ENCODE measurements at places on chromosomes 5 and 9.
A peak's percentile ranks its signal among the peaks of the same experiment; 100 is the strongest.

GRCh38 chr5:32713770-32714381 is 2.8 kb downstream of the NPR3 start:
- H3K4me3 ChIP-seq, result no peak overlapping the region
- DNase-seq, result peak; percentile 79
- no peaks in the 10 kb centered on the region for H3K36me3 ChIP-seq
- peaks cover 4% of the 10 kb centered on the region for H3K4me1 ChIP-seq
- H3K27me3 ChIP-seq, result peaks cover 42% of the 10 kb centered on the region
- no peak overlapping the region for H3K27ac ChIP-seq

- no peak overlapping the region for H3K4me3 ChIP-seq
- H3K36me3 ChIP-seq, result no peaks in the 10 kb centered on the region
Observed at GRCh38 chr5:40312205-40312604, 367.5 kb upstream of the PTGER4 start.

- peaks cover 6% of the 10 kb centered on the region for H3K4me1 ChIP-seq
- no peaks in the 10 kb centered on the region for H3K27me3 ChIP-seq
- H3K27ac ChIP-seq, result peak overlapping the region; percentile 27
- no peak overlapping the region for H3K4me3 ChIP-seq
- DNase-seq, result no peak
- H3K36me3 ChIP-seq, result no peaks in the 10 kb centered on the region
Observed at GRCh38 chr5:5199495-5199894, 59.4 kb downstream of the ADAMTS16 start.

- no peak overlapping the region for H3K27ac ChIP-seq
- H3K4me3 ChIP-seq, result no peak overlapping the region
- H3K27me3 ChIP-seq, result no peaks in the 10 kb centered on the region
- H3K36me3 ChIP-seq, result no peaks in the 10 kb centered on the region
Observed at GRCh38 chr9:100014846-100015245, 84.0 kb downstream of the ERP44 start.

DNA sequence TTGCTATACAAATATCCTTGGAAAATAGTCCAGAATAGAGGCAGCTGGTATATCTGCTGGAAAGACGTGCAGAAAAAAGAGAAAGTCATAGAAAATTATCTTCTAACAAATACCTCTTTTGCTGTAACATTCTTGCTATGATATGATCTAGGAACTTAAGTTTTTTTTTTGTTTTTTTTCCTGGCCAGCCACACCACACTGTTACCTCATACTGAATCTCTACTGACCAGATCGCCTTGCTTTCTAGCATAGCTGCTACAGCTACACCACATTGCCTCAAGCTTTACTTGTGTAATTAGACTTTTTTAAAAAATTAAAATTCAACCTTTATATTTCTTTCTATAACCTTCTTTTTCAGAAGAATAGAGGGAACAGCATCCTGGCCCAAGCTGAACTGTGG is 142.2 kb upstream of the PRLR start:
- no peak overlapping the region for H3K4me3 ChIP-seq
- no peaks in the 10 kb centered on the region for H3K4me1 ChIP-seq
- no peak overlapping the region for H3K27ac ChIP-seq
- no peak for DNase-seq
- no peaks in the 10 kb centered on the region for H3K36me3 ChIP-seq

DNA sequence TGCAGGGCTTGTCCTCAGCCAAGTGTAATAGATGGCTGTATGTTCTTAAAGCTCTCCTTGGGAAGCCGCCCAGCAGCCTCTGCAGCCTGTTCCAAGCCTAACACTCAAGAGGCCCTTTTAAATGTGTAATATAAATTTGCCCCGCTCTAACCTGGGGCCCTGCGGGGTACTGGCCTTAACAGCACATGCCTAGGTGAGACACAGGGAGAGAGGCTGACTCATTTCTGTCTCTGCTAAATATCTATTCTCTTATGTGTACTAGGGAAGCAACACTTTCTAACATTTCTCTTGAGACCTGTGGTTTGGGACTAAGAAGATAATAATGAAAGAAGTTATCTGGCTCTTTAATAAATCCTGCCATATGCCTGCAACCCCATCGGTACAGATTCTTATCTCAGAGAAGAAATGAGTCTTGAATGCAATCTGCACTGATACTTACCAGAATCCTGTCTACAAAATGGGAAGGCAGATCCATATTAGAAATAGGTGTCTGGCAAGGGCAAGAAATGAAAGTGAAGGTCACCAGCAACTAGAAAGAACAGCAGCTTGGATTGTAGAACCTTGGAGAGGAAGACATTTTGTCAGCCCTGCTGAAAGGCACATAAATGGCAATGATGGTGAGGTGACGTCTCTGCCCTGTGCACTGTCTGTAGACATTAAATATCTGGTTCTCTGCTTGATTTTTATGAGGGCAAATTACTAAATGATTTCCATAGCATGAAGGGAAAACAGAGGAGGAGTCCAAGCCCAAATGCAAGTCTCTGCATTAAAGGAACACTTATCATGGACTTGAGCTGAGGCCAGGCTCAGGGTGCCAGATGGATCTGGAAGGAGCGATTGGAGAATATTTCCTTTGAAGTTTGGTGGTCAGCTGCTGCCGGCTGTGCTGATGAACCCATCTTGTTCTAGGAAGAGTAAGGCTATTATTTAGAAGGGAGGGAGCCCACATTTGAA is 14.5 kb upstream of the TGFBI start:
- H3K27me3 ChIP-seq, result no peaks in the 10 kb centered on the region
- no peak overlapping the region for H3K27ac ChIP-seq
- no peak overlapping the region for H3K4me3 ChIP-seq
- no peak for DNase-seq

DNA sequence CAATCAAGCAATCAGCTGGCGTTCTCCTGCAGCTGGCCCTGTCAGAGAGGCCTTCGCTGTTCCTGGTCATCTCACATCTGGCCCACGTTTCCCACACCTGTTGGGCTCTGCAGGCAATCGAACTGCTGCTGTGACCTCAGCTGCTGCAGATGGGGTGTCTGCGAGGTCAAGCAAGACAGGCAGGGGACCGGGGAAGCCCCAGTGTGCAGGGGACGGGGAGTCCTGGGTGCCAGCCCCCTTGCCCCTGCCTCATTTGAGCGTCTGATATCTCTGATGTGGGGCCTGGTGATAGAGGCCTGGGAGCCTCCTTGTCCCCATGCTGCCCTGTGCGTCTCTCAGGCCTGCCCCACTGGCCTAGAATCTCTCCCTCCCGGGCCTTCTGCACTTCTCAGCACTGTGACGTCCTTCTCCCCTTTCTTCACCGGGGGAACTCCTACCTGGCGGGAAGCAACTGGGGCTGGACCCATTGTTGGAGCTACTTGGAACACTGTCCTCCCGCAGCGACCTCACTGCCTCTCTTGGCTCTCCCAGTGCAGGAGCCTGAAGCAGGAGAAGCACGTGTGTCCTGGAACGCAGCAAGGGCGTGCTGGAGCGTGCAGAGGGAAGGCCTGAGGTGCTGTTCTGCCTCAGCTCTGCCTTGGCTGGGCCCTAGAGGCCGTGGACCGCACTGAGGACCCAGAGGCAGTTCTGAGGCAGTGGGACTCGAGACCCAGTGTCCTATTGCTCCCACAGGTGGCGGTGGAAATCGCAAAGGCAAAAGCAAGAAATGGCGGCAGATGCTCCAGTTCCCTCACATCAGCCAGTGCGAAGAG is 3.9 kb downstream of the GRK6 start:
- no peaks in the 10 kb centered on the region for H3K27me3 ChIP-seq
- no peaks in the 10 kb centered on the region for H3K36me3 ChIP-seq
- peaks cover 6% of the 10 kb centered on the region for H3K4me1 ChIP-seq
- H3K27ac ChIP-seq, result no peak overlapping the region
- no peak overlapping the region for H3K4me3 ChIP-seq

DNA sequence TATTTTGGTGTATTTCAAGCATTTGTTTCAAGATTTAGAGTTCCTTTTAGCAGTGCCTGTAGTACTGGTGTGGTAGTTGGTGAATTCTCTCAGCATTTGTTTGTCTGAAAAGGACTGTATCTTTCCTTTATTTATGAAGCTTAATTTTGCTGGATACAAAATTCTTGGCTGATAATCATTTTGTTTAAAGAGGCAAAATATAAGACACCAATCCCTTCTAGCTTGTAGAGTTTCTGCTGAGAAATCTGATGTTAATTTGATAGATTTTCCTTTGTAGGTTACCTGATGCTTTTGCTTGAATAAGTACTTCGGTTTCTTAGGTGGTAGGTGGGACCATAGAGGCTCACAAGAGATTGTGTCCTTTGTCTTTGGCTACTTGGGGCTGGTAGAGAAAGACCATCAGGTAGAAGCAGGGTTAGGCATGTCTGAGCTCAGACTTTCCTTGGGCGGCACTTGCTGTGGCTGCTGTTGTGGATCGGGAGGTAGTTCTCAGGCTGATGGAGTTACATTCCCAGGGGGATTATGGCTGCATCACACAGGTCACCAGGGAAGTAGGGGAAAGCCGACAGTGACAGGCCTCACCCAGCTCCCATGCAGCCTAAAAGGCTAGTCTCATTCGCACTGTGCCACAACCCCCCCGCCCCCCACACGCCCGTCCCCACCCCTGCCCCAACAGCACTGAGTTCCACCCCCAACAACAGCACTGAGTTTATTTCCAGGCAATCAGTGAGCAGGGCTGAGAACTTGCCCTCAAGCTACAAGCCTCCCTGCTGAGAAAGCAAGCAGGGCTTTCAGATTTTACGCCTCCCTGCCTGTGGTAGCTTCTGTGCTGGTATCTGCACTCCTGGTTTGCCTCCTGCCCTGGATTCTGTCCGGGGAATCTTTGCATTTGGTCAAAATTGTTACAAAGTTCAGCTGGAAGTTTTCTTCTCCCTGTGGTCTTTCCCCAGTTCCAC is 127.1 kb upstream of the GLRA1 start:
- H3K4me3 ChIP-seq, result no peak overlapping the region
- H3K4me1 ChIP-seq, result peaks cover 5% of the 10 kb centered on the region
- peak; percentile 90 for DNase-seq
- H3K27ac ChIP-seq, result no peak overlapping the region
- no peaks in the 10 kb centered on the region for H3K27me3 ChIP-seq

GRCh38 chr9:129750013-129750638 is 2.7 kb downstream of the PTGES start:
- H3K36me3 ChIP-seq, result no peaks in the 10 kb centered on the region
- no peak overlapping the region for H3K4me3 ChIP-seq
- DNase-seq, result peak; percentile 91
- no peaks in the 10 kb centered on the region for H3K27me3 ChIP-seq

DNA sequence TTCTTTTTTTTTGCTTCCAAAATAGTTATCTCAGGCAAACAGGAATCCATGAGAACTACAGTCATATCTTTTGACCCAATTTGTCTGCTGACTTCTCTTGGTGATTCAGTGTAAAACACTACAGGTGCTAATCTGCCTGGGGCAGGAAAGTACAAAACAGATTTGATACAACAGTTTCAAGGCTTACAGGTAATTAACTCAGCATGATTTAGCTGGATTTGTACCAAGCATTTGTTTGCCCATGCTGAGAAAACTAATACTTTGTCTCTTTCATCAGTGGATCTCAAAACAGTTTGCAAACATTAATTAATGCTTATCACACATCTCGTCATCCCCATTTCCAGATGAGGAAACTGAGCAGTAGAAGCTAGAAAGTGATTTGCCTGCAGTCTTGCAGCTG is 312.5 kb upstream of the SEMA6A start:
- no peaks in the 10 kb centered on the region for H3K36me3 ChIP-seq
- no peak overlapping the region for H3K27ac ChIP-seq
- DNase-seq, result no peak
- H3K4me1 ChIP-seq, result no peaks in the 10 kb centered on the region

- H3K27me3 ChIP-seq, result no peaks in the 10 kb centered on the region
- H3K4me1 ChIP-seq, result no peaks in the 10 kb centered on the region
- H3K4me3 ChIP-seq, result no peak overlapping the region
- H3K27ac ChIP-seq, result no peak overlapping the region
- no peaks in the 10 kb centered on the region for H3K36me3 ChIP-seq
Observed at GRCh38 chr5:139862313-139862712, 66.7 kb downstream of the PSD2 start.

DNA sequence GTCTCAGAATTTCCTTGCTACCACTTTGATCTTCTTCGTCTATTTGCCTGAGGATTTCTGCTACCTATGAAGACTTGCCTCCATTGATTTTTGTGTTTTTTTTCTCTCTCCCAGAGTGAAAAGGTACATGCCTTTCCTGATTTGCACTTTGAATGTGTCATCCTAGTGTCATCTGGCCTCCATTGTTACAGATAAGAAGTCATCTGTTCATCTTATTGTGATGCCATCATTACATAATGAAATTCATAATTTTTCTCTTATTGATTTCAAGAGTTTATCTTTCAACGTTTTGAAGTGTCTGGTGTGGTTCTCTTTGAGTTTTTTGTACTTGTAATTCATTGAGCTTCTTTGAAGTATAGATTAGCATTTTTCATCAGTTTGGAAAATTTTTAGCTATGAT is 144.8 kb downstream of the SH3GL2 start:
- no peaks in the 10 kb centered on the region for H3K4me1 ChIP-seq
- H3K27ac ChIP-seq, result no peak overlapping the region
- H3K4me3 ChIP-seq, result no peak overlapping the region
- peak; percentile 1 for DNase-seq
- H3K27me3 ChIP-seq, result no peaks in the 10 kb centered on the region

DNA sequence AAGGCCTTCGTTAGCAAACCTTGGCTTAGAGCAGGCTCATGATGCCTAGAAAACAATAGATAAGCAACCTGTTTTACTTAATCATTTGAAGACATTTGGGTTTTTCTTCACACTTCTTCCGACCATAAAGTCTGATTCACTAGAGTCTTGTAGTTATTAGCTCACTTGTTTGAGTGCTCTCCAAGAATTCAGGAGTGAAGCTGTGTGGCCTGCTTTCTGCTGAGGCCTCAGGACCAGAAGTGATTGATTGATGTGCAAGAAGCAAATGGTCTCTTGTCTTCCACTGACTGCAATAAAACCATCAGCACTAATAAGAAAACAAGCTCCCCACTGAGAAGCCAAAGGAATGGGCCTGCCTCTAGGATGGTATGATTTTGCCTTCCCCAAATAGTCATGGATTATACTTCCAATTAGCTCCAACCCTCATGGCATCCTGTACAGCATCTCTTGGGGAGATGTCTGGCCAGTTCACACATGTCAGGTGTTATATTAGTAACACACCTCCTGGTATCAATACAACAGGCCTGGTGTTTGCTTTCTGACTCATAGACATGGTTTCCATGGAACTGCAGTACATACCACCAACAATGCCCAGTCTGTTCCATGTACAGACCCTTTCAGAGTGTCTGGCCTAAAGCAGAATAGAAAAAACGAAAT is 317.6 kb downstream of the CWC27 start:
- H3K27me3 ChIP-seq, result no peaks in the 10 kb centered on the region
- no peaks in the 10 kb centered on the region for H3K4me1 ChIP-seq
- H3K4me3 ChIP-seq, result no peak overlapping the region
- H3K36me3 ChIP-seq, result no peaks in the 10 kb centered on the region
- H3K27ac ChIP-seq, result no peak overlapping the region

Data from mesendoderm (in vitro differentiated cells).